ENCODE measurements at places on chromosomes 5 and 9. TPM values are rescaled to one million over a fixed set of nuclear protein-coding genes. Genes with fewer than 3 reads are reported as not detected.
A peak's percentile ranks its signal among the peaks of the same experiment; 100 is the strongest.

DNA sequence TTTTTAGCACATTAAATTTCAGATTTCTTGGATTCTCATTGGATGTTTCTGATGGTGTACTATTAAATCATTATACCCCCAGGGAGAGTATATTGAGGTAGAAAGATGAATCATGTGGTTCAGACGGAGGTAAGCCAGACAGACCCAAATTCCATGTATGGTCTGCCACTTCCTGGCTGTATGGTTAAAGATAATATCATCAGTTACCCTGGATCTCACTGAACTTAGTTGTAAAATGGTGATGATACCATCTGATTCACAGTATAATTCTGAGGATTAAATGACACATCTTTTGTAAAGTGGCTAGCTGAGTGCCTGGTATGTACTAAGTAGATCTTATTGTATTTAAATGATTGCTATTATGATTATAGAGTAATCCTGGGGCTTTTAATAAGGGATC lies 9.3 kb downstream of the SLC27A6 start:
- no peak overlapping the region for H3K4me3 ChIP-seq
- no peak overlapping the region for H3K27ac ChIP-seq
- H3K4me1 ChIP-seq = no peaks in the 10 kb centered on the region
- H3K36me3 ChIP-seq = no peaks in the 10 kb centered on the region
- no peaks in the 10 kb centered on the region for H3K27me3 ChIP-seq

DNA sequence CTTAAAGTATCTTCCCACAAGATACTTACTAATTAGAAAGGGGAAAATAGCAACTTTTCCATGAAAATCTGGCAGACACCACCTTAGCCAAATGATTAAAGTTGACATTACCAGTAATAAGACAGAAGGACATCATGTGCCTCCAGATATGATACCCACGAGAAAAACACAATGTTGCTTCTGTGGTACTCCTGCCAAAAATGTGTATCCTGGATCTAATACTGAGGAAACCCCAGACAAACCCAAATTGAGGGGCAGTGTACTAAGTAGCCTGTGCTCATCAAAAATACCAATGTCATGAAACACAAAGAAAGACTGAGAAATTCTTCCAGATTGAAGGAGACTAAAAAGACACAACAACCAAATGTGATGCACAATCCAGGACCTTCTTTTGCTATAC lies 85.3 kb downstream of the TTLL11 start:
- H3K36me3 ChIP-seq = no peaks in the 10 kb centered on the region
- no peak overlapping the region for H3K27ac ChIP-seq
- no peaks in the 10 kb centered on the region for H3K4me1 ChIP-seq

DNA sequence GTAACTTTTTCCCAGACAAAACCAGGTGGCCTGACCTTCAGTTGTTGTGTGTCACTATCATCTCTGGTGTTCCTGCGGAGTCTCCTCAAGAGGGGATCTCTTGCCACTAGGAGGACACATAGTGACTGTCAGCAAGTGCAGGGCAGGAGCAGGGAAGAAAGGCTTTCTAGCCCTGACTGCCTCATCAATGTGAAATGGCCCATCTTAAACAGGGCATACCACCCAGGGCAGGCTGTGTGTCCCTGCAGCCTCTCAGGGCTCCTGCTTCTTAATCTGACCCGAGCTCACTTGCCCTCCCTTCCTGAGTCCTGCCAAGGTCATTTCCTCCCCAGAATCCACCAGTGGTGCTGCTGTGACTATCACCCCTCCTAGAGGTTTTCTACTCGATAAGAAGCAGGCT lies 57.4 kb upstream of the SIMC1 start:
- no peak for DNase-seq
- no peak overlapping the region for H3K27ac ChIP-seq
- H3K27me3 ChIP-seq = no peaks in the 10 kb centered on the region
- no peaks in the 10 kb centered on the region for H3K36me3 ChIP-seq

- peak overlapping the region; percentile 27 for H3K27ac ChIP-seq
- no peak for DNase-seq
- H3K4me1 ChIP-seq = peaks cover 14% of the 10 kb centered on the region
- no peaks in the 10 kb centered on the region for H3K36me3 ChIP-seq
- H3K4me3 ChIP-seq = no peak overlapping the region
- H3K27me3 ChIP-seq = no peaks in the 10 kb centered on the region
These were observed 28.8 kb upstream of the PLIN2 start for GRCh38 chr9:19156026-19156474.

DNA sequence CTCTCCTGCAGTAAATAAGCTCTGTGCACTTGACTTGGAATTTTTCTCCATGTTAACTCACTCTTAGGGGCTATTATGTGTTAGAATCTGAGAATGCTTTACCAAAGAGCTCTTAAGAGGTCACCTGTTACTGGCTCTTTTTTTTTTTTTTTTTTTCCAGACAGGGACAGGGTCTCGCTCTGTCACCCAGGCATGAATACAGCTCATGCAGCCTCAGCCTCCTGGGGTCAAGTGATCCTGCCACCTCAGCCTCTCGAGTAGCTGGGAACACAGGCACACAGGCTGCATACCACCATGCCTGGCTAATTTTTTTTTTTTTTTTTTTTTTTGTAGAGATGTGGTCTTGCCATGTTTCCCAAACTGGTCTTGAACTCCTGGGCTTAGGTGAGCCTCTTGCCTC lies 22.1 kb downstream of the HMGXB3 start:
- no peaks in the 10 kb centered on the region for H3K4me1 ChIP-seq
- no peak overlapping the region for H3K4me3 ChIP-seq
- H3K27ac ChIP-seq = no peak overlapping the region
- no peaks in the 10 kb centered on the region for H3K27me3 ChIP-seq
- peaks cover 44% of the 10 kb centered on the region for H3K36me3 ChIP-seq

DNA sequence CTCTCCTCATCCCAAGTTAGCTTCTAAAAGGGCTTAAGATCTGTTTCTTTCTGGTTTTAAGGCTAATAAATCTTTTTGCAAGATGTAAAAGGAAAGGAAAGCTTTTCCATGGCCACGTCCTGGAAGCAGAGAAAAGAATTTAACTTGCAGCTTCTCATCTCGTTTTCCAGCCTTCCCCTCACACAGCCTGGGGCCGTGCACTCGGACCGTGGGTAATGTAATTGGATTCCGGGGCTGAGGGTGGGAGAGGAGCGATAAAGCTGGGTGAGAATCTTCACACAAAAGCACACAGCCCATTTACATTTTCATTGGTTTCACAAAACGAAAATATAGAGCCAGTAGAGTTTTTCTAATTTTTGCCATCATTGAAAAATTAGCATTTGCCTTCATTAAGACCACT lies 91.2 kb downstream of the IRX2 start:
- no peaks in the 10 kb centered on the region for H3K27me3 ChIP-seq
- H3K36me3 ChIP-seq = no peaks in the 10 kb centered on the region
- no peak for DNase-seq
- H3K4me3 ChIP-seq = no peak overlapping the region
- H3K27ac ChIP-seq = no peak overlapping the region

GRCh38 chr5:57383093-57383861 lies 99.3 kb downstream of the ACTBL2 start:
- DNase-seq = no peak
- peaks cover 3% of the 10 kb centered on the region for H3K4me1 ChIP-seq
- no peaks in the 10 kb centered on the region for H3K36me3 ChIP-seq
- no peaks in the 10 kb centered on the region for H3K27me3 ChIP-seq

DNA sequence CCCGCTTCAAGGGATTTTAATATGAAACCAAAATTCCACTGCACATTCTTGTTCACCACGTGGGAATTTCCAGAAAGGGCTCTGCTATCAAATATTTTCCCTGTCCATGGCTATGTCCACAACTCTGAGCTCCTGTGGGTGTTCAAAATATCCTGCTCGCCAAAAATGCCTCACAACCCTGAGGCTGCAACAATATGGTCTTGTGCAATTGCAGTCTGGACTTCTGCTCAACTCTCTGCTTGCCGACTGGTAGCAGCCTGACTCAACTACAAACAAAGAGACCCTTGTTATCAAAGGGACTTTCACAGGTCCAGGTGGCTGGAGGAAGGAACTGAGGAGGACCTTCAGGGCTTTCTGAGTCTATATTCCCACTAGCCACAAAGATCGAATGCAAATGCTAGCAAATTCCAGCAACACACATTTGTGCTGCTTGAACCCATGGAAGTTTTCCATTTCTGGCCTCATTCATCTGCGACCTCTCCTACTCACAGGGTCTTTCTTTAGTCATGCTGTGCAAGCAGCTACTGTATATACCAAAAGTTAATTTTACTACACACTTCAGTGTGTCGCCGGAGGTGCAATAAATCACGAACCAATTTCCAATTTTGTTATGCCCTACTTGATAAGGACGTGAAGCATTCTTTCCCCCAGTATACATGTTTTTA lies 169.2 kb upstream of the SLC30A5 start:
- H3K36me3 ChIP-seq = no peaks in the 10 kb centered on the region
- H3K27me3 ChIP-seq = no peaks in the 10 kb centered on the region
- H3K4me1 ChIP-seq = no peaks in the 10 kb centered on the region
- H3K27ac ChIP-seq = no peak overlapping the region

DNA sequence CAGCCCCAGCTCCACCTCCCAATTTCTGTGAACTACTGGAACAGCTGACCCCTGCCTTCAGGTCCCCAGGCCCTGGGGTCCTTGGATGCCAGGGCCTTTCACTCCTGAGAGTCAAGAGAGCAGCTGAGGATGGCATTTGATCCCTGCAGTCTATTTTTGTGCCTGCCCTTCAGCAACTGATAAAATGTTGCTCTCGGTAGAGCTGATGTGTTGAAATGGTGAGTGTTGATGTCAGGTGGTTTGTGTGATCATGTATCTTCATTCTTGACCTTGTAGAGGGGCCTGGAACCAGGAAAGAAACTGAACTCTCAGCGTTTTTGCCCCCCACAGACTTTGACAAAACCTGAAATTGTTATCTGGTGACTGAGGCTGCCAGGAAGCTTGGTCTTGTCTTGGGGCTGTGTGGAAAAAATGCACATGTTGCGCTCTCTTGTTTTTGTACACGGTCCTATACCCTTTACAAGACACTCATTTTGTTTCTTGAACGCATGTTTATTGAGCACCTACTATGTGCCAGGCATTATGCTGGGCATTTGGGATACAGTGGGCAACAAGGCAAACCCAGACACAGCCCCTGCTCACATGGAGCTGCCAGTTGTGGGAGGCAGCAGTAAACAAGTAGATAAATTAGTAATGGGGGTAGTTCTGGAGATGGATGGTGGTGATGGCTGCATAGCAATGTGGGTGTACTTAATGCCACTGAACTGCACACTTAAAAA lies 78.3 kb downstream of the PPARGC1B start:
- H3K36me3 ChIP-seq = no peaks in the 10 kb centered on the region
- DNase-seq = no peak
- no peaks in the 10 kb centered on the region for H3K4me1 ChIP-seq
- H3K27me3 ChIP-seq = no peaks in the 10 kb centered on the region
- no peak overlapping the region for H3K4me3 ChIP-seq
- no peak overlapping the region for H3K27ac ChIP-seq

GRCh38 chr5:68369457-68370125 lies 154.0 kb downstream of the PIK3R1 start:
- H3K4me3 ChIP-seq = no peak overlapping the region
- H3K36me3 ChIP-seq = no peaks in the 10 kb centered on the region
- H3K27ac ChIP-seq = no peak overlapping the region

GRCh38 chr5:57316798-57317327 lies 143.0 kb downstream of the GPBP1 start:
- no peaks in the 10 kb centered on the region for H3K27me3 ChIP-seq
- H3K36me3 ChIP-seq = no peaks in the 10 kb centered on the region
- H3K4me3 ChIP-seq = no peak overlapping the region

- H3K4me1 ChIP-seq = no peaks in the 10 kb centered on the region
- no peak overlapping the region for H3K4me3 ChIP-seq
- no peaks in the 10 kb centered on the region for H3K27me3 ChIP-seq
- no peak for DNase-seq
- no peak overlapping the region for H3K27ac ChIP-seq
These were observed 121.7 kb downstream of the ADAMTS6 start for GRCh38 chr5:65359981-65360380.

DNA sequence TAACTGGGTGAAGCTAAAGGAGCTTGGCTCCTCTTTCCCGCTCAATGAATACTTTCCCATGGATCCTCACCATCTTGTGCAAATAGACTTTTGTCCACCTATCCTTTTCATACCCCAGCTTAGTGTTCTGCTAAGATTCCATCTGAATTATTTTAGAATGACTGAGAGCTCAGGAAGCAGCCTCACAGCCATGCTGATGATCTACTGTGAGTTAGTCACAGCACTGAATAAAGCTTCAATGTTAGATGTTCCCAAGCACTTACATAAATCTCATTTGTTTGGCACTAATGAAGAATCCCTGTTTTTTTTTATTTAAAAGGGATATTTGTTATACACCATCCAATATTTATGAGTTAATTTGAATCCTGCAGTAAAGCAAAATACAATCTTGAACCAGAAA lies 317.6 kb upstream of the TRPC7 start:
- no peak for DNase-seq
- no peak overlapping the region for H3K27ac ChIP-seq
- no peak overlapping the region for H3K4me3 ChIP-seq
- H3K27me3 ChIP-seq = no peaks in the 10 kb centered on the region

- DNase-seq = no peak
- no peaks in the 10 kb centered on the region for H3K4me1 ChIP-seq
- no peaks in the 10 kb centered on the region for H3K36me3 ChIP-seq
- H3K27me3 ChIP-seq = no peaks in the 10 kb centered on the region
- no peak overlapping the region for H3K4me3 ChIP-seq
These were observed 399.1 kb upstream of the PIK3R1 start for GRCh38 chr5:67816456-67816855.

DNA sequence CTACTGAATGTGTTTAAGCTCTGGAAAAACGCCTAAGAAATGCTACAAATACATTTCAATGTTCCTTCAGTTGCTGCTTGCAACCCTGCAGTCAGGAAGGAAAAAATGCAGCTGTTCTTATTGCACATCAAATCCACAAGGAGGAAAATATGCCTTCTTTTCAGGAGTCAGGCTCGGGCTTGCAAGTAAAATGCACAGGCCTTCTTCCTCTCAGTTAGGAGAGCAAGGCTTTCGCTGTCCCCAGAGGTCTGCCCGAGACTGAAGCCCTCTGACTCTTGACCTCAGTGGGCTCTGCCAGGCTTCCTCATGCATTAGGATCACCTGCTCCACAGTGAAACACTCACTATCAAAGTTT lies 899 bp upstream of the SHC3 start:
- peaks cover 16% of the 10 kb centered on the region for H3K4me1 ChIP-seq
- H3K27ac ChIP-seq = no peak overlapping the region
- no peak for DNase-seq
- peaks cover 77% of the 10 kb centered on the region for H3K27me3 ChIP-seq

DNA sequence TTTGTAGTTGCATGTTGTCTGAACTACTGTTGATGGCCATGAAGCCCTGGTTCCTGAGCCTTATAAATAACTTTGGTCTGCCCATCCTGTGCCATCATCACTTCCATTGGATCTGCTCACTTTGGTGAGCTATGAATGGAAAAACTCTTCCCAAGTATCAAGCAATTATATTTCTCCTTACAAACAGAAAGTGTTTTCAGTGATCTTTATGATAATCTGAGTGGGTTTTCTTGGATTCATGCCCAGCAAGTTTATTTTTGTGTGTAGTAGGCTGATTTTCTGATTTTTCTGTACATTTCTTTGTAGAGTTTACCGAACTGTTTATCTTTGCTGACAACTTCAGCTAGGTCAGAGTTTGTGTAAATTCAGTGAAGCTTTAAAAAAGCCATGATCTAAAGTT lies 31.0 kb downstream of the CAMK4 start:
- no peak overlapping the region for H3K27ac ChIP-seq
- H3K4me1 ChIP-seq = peaks cover 22% of the 10 kb centered on the region
- no peak overlapping the region for H3K4me3 ChIP-seq

- no peaks in the 10 kb centered on the region for H3K36me3 ChIP-seq
- H3K4me3 ChIP-seq = no peak overlapping the region
- DNase-seq = no peak
- H3K27ac ChIP-seq = no peak overlapping the region
- no peaks in the 10 kb centered on the region for H3K4me1 ChIP-seq
- no peaks in the 10 kb centered on the region for H3K27me3 ChIP-seq
These were observed 6.9 kb downstream of the ADAM19 start for GRCh38 chr5:157568720-157569119.

SLC25A2 gene
- 0.16 TPM for polyA plus RNA-seq

IL31RA gene
- polyA plus RNA-seq = 2.9 TPM

CDKN2A gene
- polyA plus RNA-seq = 5.3 TPM

TRIM36 gene
- 2.0 TPM for polyA plus RNA-seq

LRRC70 gene
- polyA plus RNA-seq = 10.1 TPM

HMCN2 gene
- 2.2 TPM for polyA plus RNA-seq

PCDHA1 gene
- not detected for polyA plus RNA-seq
